ENCODE measurements at places on chromosomes 2 and 18. TPM values are rescaled to one million over a fixed set of nuclear protein-coding genes. Genes with fewer than 3 reads are reported as not detected.

The TRPM8 gene
- polyA plus RNA-seq: not detected

- H3K27ac ChIP-seq: no peak overlapping the region
- no peaks in the 10 kb centered on the region for H3K27me3 ChIP-seq
- no peak overlapping the region for H3K4me3 ChIP-seq
- H3K4me1 ChIP-seq: no peaks in the 10 kb centered on the region
These were observed 4.2 kb downstream of the ERMN start for GRCh38 chr2:157321466-157321865.

DNA sequence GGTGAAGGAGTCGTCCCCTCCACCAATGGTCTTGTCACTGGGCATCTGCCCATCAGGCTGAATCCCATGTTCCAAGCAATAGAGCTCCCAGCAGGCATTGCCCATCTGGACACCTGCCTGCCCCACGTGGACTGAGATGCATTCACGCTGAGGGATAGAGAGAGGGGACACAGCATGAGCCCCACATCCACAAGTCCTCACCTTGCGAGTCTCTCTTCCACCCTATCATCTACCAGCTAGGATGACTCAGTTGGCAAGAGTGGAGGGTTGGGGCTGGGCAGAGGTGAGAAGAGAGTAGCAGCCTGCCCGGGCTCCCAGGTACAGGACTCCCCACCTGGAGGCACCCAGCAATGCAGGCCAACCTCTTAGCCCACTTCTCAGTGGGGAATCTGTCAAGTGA, 959 bp upstream of the TUBA4B start:
- no peak overlapping the region for H3K27ac ChIP-seq
- peaks cover 23% of the 10 kb centered on the region for H3K4me1 ChIP-seq
- no peaks in the 10 kb centered on the region for H3K27me3 ChIP-seq
- no peak overlapping the region for H3K4me3 ChIP-seq
- no peak for DNase-seq
- peaks cover 14% of the 10 kb centered on the region for H3K36me3 ChIP-seq

GRCh38 chr18:2987876-2988790, 24.8 kb downstream of the LPIN2 start:
- DNase-seq: no peak
- no peak overlapping the region for H3K27ac ChIP-seq
- H3K36me3 ChIP-seq: no peaks in the 10 kb centered on the region
- no peak overlapping the region for H3K4me3 ChIP-seq
- H3K27me3 ChIP-seq: no peaks in the 10 kb centered on the region
- H3K4me1 ChIP-seq: peaks cover 8% of the 10 kb centered on the region

DNA sequence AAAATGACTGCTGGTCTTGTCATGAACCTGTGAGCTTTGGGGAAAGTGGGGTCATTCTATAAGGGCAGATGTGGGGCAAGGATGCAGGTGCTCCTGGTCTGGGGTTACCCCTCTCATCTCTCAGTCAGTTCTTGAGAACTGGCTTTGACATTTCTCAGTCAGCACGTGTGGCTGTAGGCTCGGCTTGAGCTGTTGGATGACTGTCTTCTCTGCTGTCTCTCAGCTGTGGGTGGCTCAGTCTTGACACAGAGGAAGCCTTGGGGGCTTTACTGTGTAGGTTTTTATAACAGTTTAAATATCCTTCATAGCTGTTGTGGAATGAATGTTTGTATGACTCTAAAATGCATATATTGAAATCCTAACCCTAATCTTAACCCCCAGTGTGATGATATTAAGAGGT, 296.4 kb upstream of the CELF4 start:
- H3K27me3 ChIP-seq: no peaks in the 10 kb centered on the region
- no peaks in the 10 kb centered on the region for H3K36me3 ChIP-seq
- H3K4me1 ChIP-seq: no peaks in the 10 kb centered on the region
- no peak overlapping the region for H3K27ac ChIP-seq
- H3K4me3 ChIP-seq: no peak overlapping the region

The ZRANB3 gene
- 1.8 TPM for polyA plus RNA-seq

DNA sequence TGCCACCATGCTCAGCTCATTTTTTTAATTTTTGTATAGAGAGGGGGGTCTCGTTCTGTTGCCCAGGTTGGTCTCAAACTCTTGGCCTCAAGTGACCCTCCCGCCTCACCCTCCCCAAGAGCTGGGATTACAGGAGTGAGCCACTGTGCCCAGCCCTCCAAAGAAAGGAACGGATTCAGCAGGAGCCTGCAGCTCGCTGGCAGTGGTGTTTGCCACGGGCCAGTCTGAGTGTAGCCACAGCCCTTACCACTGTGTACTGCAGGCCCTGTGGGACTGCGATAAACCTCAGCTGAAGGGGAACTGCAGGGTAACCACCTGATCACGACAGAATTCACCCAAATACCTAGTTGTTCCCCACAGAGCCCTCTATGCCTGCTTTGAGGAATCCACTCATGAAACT, 6.8 kb downstream of the COPS9 start:
- H3K4me1 ChIP-seq: no peaks in the 10 kb centered on the region
- DNase-seq: no peak
- no peaks in the 10 kb centered on the region for H3K27me3 ChIP-seq
- no peak overlapping the region for H3K27ac ChIP-seq
- H3K4me3 ChIP-seq: no peak overlapping the region

The LPIN1 gene
- 23.3 TPM for polyA plus RNA-seq

The PTMA gene
- 1,198 TPM for polyA plus RNA-seq
